ENCODE measurements at places on chromosomes 7 and 10.

GRCh38 chr10:126109893-126110292 is 213.5 kb downstream of the FANK1 start:
- no peak for DNase-seq

GRCh38 chr7:124462249-124462648 is 303.3 kb downstream of the GPR37 start:
- DNase-seq: no peak

DNA sequence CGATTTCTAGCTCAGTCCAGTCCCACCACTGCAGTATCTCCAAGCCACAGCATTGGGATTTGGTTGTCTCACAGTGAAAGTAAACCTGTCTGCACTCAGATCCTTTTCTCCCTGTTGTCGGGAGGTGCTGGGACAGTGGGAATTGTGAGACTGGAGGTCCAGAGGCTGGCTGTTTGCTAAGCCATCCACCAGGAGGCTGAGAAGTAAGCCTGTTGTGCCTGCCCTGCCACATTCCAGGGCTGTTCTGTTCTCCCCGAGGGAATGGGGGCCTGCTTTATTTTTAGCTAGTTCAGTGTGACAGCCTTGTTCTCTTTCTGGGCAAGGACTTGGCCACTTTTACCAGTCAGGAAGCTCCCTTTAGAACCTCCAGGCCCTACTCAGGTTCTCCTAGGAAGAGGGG is 54.9 kb downstream of the HK1 start:
- DNase-seq: no peak

DNA sequence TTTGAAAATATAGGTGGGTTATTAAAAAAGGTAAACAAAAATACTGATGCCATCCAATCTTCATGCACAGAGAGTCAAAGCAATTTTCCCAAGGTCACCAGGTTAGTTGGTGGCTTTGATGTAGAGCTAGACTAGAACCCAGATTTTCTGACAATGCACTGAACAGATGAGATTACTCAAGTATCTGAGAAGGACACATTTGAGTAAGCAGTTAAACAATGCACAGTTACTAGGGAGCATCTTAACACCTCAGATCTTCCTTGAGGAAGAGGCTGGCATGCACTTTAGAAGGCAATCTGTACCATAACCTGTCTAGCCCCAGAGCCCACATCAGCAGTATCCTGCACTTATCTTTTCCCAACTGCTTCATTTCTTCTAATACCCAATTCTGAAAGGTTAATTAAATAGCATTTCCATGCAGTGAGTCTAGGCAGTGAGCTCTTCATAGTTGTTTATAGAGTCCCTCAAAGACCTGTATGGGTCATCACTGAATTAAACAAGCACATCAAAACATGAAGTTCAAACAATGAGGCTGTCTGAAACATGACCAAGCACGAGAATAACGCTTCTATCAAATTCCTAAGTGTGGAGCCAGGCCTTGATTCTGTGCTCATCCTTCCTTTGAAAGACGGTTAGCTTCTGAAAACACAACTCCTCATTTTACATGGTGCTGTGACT is 38.2 kb upstream of the ANK3 start:
- DNase-seq: no peak

DNA sequence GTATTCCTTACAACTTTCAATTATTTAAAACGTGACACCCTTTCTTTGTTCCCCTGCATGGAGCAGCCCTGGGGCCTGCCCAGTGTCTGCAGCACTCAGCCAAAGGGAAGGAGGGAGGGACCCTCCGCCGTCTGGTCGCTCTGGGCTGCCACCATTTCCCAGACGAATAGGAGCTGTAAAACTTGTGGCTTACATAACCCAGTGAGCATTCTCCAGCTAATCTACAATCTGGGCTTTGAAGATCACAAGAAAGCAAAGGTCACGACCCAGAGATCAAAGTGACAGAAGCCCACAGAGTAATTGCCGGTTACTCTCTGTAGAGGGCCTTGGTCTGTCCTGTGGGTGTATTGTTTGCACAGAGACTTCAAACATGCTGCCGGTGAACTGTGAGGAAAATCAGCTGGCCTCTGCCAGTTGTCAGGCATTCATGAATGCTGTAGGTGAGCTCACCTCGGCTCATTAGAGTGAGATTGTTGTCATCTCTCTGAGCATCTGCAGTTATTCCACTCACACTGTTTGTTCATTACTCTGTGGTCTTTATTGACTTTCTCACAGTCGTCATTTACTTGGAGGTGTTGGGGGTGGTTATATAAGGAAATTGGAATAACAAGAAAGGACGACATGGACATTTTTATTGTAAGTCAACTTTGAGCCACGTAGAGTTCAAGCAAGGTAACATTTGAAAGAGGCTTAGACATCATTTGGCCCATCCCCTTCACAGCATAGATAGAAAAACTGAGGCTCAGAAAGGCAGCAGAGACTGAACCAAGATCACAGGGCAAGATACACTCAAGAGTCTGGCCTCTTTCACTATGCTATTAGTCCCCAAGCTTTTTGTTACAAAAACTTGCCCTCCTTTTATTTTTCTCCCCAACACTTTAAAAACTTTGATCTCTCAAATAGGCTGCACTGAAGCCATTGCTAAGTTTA is 619.8 kb downstream of the LRMDA start:
- no peak for DNase-seq
